ENCODE measurements at places on chromosomes 4 and X. TPM values are rescaled to one million over a fixed set of nuclear protein-coding genes. Genes with fewer than 3 reads are reported as not detected.

The GLRB gene
- 1.6 TPM for total RNA-seq

The MSX1 gene
- total RNA-seq = not detected

The ATP5ME gene
- total RNA-seq = 152 TPM

The ATP1B4 gene
- not detected for total RNA-seq

The GSX2 gene
- not detected for total RNA-seq

The SYP gene
- total RNA-seq = 7.6 TPM

The STARD8 gene
- 11.6 TPM for total RNA-seq

DNA sequence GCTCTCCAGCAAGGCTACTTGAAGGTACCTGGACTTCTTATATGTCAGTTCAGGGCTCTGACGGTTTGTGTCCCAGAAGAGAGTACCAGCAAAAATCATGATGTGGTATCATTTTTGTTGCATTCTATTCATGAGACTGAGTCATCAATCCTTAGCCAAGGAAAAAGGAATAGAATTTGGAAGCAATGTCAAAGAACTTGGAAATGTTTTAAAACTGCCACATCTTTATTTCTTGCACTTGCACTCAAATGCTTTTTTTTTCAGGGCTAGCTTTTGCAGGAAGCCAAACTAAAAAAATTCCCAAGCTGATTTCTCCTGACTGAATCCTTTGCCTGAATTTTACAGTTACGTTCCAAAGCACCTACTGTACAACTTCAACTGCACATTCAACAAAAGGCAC lies 112.4 kb downstream of the NPFFR2 start:
- H3K4me3 ChIP-seq = no peak overlapping the region
- no peaks in the 10 kb centered on the region for H3K27me3 ChIP-seq
- no peaks in the 10 kb centered on the region for H3K4me1 ChIP-seq
- H3K27ac ChIP-seq = no peak overlapping the region
- no peak for DNase-seq

DNA sequence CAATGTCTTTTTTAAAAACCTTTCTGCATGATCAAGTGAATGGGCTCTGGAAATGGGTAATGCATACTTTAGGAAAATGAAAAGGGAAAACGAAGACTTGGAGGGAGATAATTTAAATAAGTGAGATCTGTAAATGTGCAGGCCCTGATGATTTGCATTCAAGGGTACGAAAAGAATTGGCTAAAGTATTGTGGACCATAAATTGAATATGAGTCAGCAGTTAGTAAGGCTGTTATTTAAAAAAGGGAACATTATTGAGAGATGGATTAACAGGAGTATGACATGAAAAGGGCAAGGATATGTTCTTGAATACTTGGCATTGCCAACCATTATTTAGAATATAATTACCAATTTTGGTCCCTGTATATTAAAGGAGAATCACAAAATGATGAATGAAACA lies 125.5 kb downstream of the GPAT3 start:
- DNase-seq = no peak
- H3K27ac ChIP-seq = no peak overlapping the region
- no peaks in the 10 kb centered on the region for H3K36me3 ChIP-seq

- H3K4me1 ChIP-seq = no peaks in the 10 kb centered on the region
- no peaks in the 10 kb centered on the region for H3K27me3 ChIP-seq
- H3K4me3 ChIP-seq = no peak overlapping the region
- no peak overlapping the region for H3K27ac ChIP-seq
- no peaks in the 10 kb centered on the region for H3K36me3 ChIP-seq
Observed at GRCh38 chr4:36824682-36825081, 419.9 kb upstream of the NWD2 start.

DNA sequence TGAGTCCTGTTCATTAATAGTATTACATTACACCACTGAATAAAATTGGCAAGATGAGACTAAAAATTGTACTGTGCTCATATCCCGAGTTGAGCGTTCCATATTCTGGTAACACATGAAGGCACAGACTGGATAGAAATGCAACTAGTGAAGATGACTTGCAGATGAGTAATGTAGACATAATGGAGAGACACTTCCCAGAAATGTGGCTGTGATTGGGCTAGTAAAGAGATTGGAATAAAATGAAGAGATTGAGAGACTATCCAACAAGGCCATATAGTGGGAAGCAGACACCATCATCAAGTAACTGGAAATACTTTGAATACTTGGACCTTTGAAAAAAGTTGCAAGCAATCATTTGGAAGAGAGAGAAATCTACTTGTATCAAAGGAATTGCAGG lies 77.3 kb downstream of the DCAF8L1 start:
- no peaks in the 10 kb centered on the region for H3K36me3 ChIP-seq
- no peak for DNase-seq
- no peak overlapping the region for H3K27ac ChIP-seq
- no peaks in the 10 kb centered on the region for H3K27me3 ChIP-seq
- H3K4me3 ChIP-seq = no peak overlapping the region
- no peaks in the 10 kb centered on the region for H3K4me1 ChIP-seq

DNA sequence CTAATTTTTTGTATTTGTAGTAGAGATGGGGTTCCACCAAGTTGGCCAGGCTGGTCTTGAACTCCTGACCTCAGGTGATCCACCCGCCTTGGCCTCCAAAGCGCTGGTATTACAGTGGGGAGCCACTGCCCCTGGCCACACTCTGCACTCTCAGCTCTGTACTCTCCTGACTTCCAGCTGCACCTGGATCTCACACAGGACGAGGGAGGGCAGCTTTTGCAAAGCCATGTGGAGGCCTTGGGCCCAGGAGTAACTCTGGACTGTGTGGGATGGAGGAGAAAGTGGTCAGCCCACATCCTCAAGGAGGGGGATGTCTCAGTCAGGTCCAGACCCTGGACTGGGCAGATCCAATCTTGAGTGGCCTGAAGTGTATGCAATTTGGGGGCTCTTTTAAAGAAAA lies 23.0 kb downstream of the NAT8L start:
- no peaks in the 10 kb centered on the region for H3K27me3 ChIP-seq
- H3K4me3 ChIP-seq = no peak overlapping the region
- no peaks in the 10 kb centered on the region for H3K4me1 ChIP-seq
- peak; percentile 2 for DNase-seq

DNA sequence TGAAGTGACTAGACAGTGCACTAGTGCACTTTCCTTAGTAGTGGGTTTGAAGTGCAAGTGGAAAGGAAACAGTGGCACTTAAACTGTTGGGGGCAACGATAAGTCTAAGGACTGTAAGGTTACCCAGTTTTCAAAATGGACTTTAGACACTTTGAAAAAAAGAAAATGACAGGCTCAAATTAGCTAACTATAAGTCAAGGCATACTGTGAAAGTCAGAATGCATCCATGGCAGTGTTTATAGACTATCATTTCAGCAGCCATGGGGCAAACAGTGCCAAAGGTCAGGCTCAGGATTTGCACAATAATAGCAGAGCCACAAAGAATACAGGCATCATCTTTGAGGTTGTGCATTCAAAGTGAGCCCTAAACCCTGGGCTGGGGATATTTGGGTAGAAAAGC lies 104.4 kb downstream of the CXCL13 start:
- H3K4me3 ChIP-seq = no peak overlapping the region
- H3K36me3 ChIP-seq = no peaks in the 10 kb centered on the region
- DNase-seq = no peak

GRCh38 chr4:179880756-179881155 lies 2362.4 kb upstream of the TENM3 start:
- H3K4me3 ChIP-seq = no peak overlapping the region
- no peaks in the 10 kb centered on the region for H3K36me3 ChIP-seq
- H3K27ac ChIP-seq = no peak overlapping the region
- H3K27me3 ChIP-seq = no peaks in the 10 kb centered on the region

GRCh38 chr4:123744664-123745290 lies 348.2 kb downstream of the SPRY1 start:
- H3K4me1 ChIP-seq = peaks cover 9% of the 10 kb centered on the region
- H3K27ac ChIP-seq = peak overlapping the region; percentile 59
- DNase-seq = no peak
- no peak overlapping the region for H3K4me3 ChIP-seq
- H3K36me3 ChIP-seq = no peaks in the 10 kb centered on the region
- no peaks in the 10 kb centered on the region for H3K27me3 ChIP-seq

DNA sequence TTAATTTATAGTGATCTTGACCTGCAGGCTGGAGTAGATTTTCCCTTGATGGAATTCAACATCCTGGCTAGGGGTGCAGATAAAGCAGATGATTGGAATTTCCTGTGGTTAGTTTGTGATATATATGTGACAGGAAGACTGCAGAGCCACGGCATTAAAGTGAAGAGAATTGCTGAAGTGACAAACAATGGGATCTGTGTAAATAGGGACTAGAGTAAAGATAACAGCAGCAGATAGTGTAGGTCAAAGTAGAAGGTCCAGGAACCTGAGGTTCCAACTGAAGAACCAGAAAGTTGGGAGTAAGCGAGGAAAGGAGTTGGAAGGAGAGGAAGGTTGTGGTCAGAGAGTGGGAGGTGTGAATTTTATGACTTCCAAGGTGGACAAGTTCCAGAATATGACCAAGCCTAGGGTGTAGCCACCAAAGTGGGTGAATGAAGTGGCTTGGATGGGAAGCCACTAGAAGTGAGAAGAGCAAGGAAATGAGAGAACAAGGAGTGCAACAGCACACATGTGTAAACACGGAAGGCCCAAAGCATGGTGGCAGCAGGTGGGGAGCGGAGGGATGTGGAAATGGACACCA lies 325.0 kb downstream of the RAB28 start:
- H3K27ac ChIP-seq = no peak overlapping the region
- no peak overlapping the region for H3K4me3 ChIP-seq
- H3K36me3 ChIP-seq = no peaks in the 10 kb centered on the region

DNA sequence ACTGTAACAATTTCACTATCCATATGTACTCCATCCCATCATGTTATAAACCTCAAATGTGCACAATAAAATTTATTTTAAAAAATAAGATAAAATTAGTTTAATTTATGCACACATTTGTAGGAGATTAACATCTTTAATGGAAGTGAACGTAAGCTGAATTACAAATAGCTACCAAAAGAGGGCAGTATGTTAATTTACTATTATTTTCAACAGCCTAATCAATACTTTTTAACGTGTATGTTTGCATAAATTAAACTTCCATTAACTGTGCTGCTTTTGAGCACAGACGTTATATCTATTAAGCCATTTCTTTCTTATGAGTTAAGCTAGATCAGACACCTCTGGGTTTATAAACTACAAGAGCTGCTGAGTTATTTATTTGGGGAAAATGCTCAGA lies 56.5 kb upstream of the PHKA2 start:
- H3K4me3 ChIP-seq = no peak overlapping the region
- DNase-seq = no peak
- H3K36me3 ChIP-seq = no peaks in the 10 kb centered on the region
- H3K27ac ChIP-seq = no peak overlapping the region
- H3K27me3 ChIP-seq = no peaks in the 10 kb centered on the region

GRCh38 chr4:109083911-109084310 lies 218.5 kb downstream of the COL25A1 start:
- H3K36me3 ChIP-seq = no peaks in the 10 kb centered on the region
- DNase-seq = no peak
- no peak overlapping the region for H3K27ac ChIP-seq
- H3K4me3 ChIP-seq = no peak overlapping the region

DNA sequence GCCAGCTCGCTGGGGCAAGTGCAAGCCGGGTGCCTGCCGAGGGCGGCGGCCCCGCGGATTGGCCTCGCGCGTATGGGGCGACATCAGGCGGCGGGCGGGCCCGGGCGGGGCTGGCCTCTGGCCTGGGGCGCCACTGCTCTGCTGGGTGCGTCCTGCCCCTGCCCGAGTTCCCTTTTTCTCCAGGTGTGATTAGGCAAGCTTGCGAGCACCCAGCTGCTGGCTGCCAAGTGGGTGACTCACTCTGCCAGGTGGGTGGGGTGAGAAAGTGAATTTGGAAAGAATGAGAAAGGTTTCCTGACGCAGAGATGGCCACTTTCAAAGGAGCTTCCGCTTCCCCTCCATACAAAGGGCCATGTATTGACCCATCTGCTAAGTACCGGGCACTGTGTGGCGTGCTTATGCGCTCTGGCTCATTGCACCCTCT lies 32.5 kb downstream of the FGFBP1 start:
- H3K4me1 ChIP-seq = peaks cover 11% of the 10 kb centered on the region
- DNase-seq = peak; percentile 84
- H3K27ac ChIP-seq = peak overlapping the region; percentile 41
- H3K36me3 ChIP-seq = no peaks in the 10 kb centered on the region
- H3K27me3 ChIP-seq = no peaks in the 10 kb centered on the region
